HepG2 (cell line): ENCODE measurements at places on chromosomes 12 and 14. TPM values are rescaled to one million over a fixed set of nuclear protein-coding genes. Genes with fewer than 3 reads are reported as not detected.
A peak's percentile ranks its signal among the peaks of the same experiment; 100 is the strongest.

DNA sequence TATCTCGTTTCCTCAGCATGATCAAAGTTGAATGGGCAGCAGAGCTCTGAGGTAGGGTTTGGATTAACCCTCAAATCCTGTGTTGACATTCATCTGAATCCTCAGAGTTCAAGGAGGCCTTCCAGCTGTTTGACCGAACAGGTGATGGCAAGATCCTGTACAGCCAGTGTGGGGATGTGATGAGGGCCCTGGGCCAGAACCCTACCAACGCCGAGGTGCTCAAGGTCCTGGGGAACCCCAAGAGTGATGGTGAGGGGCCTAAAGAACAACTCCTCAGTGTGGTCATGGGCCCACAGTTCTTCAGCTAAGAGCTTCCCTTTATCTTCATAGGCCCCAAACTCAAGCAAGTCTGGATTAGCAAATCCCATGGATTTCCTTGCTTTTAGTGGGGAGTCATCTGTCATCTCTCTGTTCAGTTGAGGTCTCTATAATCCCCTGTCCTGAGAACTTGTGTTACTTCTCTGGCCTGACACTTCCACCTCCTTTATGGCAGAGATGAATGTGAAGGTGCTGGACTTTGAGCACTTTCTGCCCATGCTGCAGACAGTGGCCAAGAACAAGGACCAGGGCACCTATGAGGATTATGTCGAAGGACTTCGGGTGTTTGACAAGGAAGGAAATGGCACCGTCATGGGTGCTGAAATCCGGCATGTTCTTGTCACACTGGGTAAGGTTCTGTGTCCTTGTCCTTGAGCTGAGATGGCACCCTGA lies 1.5 kb downstream of the MYL6 start:
- no peaks in the 10 kb centered on the region; the same call in 2 of the 3 replicates for H3K27me3 ChIP-seq
- peaks cover 50% of the 10 kb centered on the region for H3K4me1 ChIP-seq
- peak overlapping the region; percentile 87 for H3K27ac ChIP-seq
- peak overlapping the region; percentile 95 for H3K4me3 ChIP-seq

DNA sequence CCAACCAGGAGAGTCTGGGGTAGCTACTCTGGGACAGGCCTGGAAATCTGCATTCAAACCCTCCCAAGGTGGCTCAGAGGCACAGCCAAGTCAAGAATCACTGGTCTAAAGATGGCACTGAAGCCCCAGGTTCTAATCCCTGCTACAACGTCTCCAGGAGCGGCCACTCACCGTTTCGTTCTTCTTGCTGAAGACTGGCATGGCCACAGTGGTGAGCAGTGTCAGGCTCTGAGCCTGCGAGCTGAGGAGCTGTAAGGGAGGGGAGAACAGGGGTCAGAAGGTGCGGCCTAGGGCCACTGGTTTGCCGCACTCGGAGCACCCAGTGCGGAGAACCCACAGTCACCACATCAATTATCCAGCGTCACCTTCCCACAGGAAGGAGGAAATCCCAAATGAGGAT lies 38.8 kb downstream of the CACNA2D4 start:
- H3K36me3 ChIP-seq, result no peaks in the 10 kb centered on the region
- H3K27me3 ChIP-seq, result peaks cover 6% of the 10 kb centered on the region
- H3K27ac ChIP-seq, result no peak overlapping the region
- no peak overlapping the region for H3K4me3 ChIP-seq
- peaks cover 29% of the 10 kb centered on the region for H3K4me1 ChIP-seq

DNA sequence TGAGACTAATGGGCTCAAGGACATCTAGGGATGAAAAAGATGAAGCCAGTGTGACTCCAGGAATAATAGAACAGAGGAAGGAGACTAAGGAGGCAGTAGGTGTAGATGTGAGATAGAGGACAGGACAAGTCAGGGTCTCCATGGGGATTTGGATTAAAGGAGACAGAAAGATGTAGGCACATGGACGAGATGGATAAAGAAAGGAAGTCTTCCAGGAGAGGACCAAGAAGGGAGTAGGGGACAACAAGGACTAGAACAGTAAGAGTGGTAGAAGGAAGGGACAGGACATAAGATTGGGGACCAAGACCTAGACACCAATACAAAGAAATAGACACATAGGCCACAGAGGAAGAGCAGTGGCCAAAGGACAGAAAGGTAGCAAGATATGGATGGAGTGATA lies 7.1 kb upstream of the PCK2 start:
- no peak for DNase-seq
- no peak overlapping the region for H3K27ac ChIP-seq
- H3K4me1 ChIP-seq, result peaks cover 36% of the 10 kb centered on the region
- H3K27me3 ChIP-seq, result peaks cover 6% of the 10 kb centered on the region
- no peaks in the 10 kb centered on the region for H3K36me3 ChIP-seq

- peaks cover under 1% of the 10 kb centered on the region; the same call in 1 of the 2 replicates for H3K4me1 ChIP-seq
- no peak overlapping the region for H3K4me3 ChIP-seq
- no peak for DNase-seq
- H3K36me3 ChIP-seq, result peaks cover 2% of the 10 kb centered on the region
- H3K27me3 ChIP-seq, result no peaks in the 10 kb centered on the region
- H3K27ac ChIP-seq, result no peak overlapping the region
Measured at GRCh38 chr12:3125674-3126073, 48.5 kb downstream of the TSPAN9 start.

DNA sequence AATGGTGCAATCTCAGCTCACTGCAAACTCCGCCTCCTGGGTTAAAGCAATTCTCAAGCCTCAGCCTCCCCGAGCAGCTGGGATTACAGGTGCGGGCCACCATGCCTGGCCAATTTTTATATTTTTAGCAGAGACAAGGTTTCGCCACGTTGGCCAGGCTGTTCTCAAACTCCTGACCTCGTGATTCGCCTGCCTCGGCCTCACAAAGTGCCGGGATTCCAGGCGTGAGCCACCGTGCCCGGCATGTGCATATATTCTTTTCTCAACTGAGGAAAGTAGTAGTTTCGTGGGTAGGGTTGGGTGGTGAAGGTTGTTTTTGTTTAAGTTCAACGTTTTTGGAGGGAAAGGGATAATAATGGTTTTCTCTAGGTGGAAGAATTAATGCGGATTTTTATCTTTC lies 94.2 kb upstream of the CEP83 start:
- H3K4me3 ChIP-seq, result no peak overlapping the region
- 0 out of 2 replicates have a peak, but pooled peaks cover 1% of the 10 kb centered on the region for H3K27me3 ChIP-seq
- no peaks in the 10 kb centered on the region for H3K4me1 ChIP-seq
- no peaks in the 10 kb centered on the region for H3K36me3 ChIP-seq
- no peak for DNase-seq
- no peak overlapping the region for H3K27ac ChIP-seq

ADCY4 gene
- total RNA-seq, result not detected in 2 replicates

SPRING1 gene
- 51.8 and 65.6 TPM in 2 replicates for total RNA-seq
